ENCODE measurements at places on chromosomes 1 and 21. TPM values are rescaled to one million over a fixed set of nuclear protein-coding genes. Genes with fewer than 3 reads are reported as not detected.

Gene BCAS2
- total RNA-seq = 70.1 TPM

Gene NT5C1A
- total RNA-seq = not detected

GRCh38 chr1:54329312-54330003, 76.7 kb downstream of the SSBP3 start:
- no peak for DNase-seq

- no peak for DNase-seq
Measured at GRCh38 chr1:197391303-197392226, 123.5 kb downstream of the CRB1 start.
